PC-3 (cell line): ENCODE measurements at places on chromosomes 3 and 15. TPM values are rescaled to one million over a fixed set of nuclear protein-coding genes. Genes with fewer than 3 reads are reported as not detected.

- DNase-seq = peak; percentile 90
- no peaks in the 10 kb centered on the region for H3K36me3 ChIP-seq
- H3K4me3 ChIP-seq = no peak overlapping the region
Measured at GRCh38 chr3:182618981-182619591, 174.2 kb upstream of the ATP11B start.

DNA sequence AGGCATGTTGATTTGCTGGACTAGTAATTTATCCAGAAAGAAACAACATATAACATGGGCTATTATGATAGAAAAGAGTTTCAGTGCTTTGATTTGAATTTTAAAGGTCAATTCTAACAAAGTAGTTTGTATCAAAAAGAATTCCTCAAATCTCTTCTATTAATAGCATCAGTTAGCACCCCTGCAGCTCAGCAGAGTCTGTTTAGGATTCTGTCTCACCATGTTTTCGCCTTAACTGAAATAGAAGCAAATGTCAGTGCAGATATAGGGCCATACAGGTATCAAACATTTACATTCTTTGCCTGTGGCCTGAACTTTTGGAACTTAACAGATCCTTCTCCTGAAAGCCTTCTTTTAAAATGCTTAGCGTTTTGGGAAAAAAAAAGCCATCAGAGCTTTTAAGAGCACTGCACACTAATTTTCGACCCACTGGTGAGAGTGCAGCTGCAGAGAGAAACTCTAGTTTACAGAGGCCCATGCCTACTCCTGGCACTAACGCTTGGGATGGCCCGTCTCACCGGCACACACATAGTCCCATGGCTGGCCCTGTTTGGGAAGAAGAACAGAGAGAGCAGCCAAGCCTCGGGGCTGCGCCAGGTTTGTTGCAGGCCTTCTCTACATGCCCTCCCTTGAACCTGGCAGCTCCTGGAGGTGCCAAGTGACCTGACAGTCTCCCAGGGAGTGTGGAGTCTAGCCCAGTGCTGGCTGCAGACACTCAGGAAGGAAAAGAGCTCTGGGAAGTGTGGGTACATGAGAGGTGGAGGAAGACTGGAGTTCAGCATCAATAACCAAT is 9.9 kb upstream of the PAQR9 start:
- H3K36me3 ChIP-seq = no peaks in the 10 kb centered on the region
- no peak overlapping the region for H3K4me3 ChIP-seq
- H3K4me1 ChIP-seq = peaks cover 16% of the 10 kb centered on the region
- H3K27ac ChIP-seq = no peak overlapping the region
- no peak for DNase-seq
- no peaks in the 10 kb centered on the region for H3K27me3 ChIP-seq

DNA sequence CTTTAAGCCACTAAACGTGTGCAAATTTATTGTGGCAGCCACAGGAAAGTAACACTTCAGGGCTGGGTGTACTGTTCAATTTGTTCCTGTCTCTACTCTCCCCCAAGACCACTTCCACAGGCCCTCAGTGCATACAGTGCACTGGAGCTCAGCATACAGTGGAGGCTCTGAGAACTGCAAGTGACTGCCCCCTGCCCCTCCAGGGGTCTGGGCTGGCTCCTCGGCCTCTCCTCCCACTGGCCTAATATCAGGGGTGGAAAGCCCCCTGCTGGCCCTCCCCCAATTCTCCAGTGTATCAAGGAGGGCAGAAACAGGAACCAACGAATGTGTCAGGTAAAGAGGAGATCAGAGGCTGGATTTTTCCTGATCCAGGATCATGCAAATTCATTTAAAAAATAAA is 19.9 kb upstream of the HEG1 start:
- peaks cover 17% of the 10 kb centered on the region for H3K4me1 ChIP-seq
- no peak overlapping the region for H3K4me3 ChIP-seq
- DNase-seq = no peak
- H3K27me3 ChIP-seq = no peaks in the 10 kb centered on the region

DNA sequence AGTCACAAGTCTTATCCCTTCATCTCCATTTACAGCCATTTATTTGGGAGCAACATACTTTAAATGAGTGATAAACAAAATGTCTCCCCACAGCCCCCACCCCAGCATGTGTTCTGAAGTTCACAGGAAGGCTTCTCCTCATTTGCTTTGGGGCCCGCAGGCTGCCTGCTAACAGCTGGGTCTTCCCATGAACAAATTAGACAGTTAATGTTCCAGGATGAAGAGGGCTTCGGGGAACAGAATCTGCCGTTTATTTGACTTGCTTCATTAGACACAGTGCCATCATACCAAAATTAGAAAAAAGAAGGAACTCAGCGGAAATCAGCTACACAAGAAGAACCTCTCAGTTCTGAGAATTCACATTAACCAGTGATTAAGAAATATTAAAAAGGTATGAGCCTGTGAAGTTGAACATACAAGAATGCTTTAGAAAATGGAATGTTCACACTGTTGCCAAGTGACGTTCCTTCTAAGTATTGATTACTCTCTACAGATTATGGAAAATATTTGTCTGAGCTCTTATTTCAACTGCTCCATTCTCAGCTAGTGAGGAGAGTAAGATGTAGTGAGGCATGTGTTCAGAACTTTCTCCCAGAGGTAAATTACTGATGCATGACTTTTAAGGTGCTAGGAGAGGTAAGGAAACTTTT is 107.5 kb upstream of the THBS1 start:
- no peaks in the 10 kb centered on the region for H3K27me3 ChIP-seq
- no peaks in the 10 kb centered on the region for H3K4me1 ChIP-seq
- no peaks in the 10 kb centered on the region for H3K36me3 ChIP-seq
- H3K27ac ChIP-seq = no peak overlapping the region
- no peak overlapping the region for H3K4me3 ChIP-seq
- no peak for DNase-seq

The CEMIP gene
- total RNA-seq = 3.1 and 4.0 TPM in 2 replicates

DNA sequence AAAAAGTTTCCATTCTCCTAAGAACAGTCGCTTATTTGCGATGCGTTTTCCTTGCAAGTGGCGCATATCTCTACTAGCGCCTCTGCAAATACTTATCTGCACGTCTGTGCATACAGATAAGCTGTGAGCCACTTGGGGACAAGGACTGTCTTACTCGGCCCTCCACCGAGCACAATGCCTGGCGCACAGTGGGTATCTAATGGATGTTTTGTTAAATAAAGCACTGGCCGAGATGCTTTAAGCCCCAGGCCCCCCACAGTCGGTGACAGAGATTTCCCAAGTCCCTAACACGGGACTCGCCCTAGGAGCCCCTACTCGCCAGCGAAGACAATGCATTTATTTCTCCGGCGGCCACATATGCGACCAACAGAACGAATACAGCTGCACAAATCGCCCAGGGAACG is 503 bp downstream of the HLTF start:
- H3K27me3 ChIP-seq = no peaks in the 10 kb centered on the region
- peak; percentile 46 for DNase-seq
- no peak overlapping the region for H3K27ac ChIP-seq
- H3K36me3 ChIP-seq = no peaks in the 10 kb centered on the region
- H3K4me3 ChIP-seq = peak overlapping the region; percentile 98
- peaks cover 16% of the 10 kb centered on the region for H3K4me1 ChIP-seq

GRCh38 chr15:93986400-93986984 is 244.9 kb upstream of the MCTP2 start:
- H3K4me1 ChIP-seq = no peaks in the 10 kb centered on the region
- no peak overlapping the region for H3K27ac ChIP-seq
- no peak for DNase-seq
- H3K36me3 ChIP-seq = no peaks in the 10 kb centered on the region
- H3K27me3 ChIP-seq = peaks cover 19% of the 10 kb centered on the region

The HERC2 gene
- total RNA-seq = 45.9 and 69.3 TPM in 2 replicates

DNA sequence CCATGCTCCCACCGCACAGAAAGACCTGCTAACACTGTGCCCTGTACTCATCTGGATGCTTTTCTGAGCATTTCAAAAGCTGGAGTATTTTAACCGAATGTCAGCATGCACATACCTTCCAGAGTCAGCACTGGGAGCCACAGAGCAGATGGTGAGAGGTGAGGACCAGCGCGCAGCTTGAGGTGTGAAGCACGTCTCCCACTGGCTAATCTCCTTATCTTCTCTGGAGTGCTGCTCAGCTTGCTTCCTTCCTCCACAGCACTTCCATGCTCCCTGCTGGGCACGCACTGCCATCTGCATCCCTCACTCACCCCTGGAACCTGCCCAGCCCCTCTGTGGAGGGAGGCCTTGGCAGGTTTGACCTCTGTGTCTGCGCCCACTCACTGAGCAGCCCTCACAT is at the start of gene GNB5:
GNB5 (minus strand) TSS at position 186 of the 400 bp plus-strand sequence. CDS start 6,716 bp downstream, outside the sequence.
- no peaks in the 10 kb centered on the region for H3K4me1 ChIP-seq
- DNase-seq = no peak
- H3K4me3 ChIP-seq = no peak within 1 kb of the TSS
- H3K27me3 ChIP-seq = no peaks in the 10 kb centered on the region
- no peak within 1 kb of the TSS for H3K27ac ChIP-seq
